ENCODE measurements at places on chromosomes 2 and 18.
A peak's percentile ranks its signal among the peaks of the same experiment; 100 is the strongest.

DNA sequence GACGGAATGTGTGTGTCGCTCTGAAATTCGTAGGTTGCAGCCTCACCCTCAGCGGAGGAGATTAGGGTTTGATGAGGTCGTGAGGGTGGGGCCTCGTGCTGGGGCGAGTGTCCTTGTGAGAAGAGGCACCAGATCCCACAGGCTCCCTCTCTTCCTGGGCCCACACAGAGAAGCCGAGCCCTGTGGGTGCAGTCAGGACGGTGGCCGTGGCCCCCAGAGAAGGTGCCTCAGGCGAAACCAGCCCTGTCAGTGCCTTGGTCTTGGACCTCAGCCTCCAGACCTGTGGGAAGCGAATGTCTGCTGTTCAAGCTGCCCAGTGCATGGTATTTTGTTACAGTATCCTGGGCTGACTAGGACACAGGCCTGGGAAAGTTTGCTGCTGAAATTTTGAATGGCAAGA is 108.0 kb upstream of the ALKAL2 start:
- no peak for DNase-seq

DNA sequence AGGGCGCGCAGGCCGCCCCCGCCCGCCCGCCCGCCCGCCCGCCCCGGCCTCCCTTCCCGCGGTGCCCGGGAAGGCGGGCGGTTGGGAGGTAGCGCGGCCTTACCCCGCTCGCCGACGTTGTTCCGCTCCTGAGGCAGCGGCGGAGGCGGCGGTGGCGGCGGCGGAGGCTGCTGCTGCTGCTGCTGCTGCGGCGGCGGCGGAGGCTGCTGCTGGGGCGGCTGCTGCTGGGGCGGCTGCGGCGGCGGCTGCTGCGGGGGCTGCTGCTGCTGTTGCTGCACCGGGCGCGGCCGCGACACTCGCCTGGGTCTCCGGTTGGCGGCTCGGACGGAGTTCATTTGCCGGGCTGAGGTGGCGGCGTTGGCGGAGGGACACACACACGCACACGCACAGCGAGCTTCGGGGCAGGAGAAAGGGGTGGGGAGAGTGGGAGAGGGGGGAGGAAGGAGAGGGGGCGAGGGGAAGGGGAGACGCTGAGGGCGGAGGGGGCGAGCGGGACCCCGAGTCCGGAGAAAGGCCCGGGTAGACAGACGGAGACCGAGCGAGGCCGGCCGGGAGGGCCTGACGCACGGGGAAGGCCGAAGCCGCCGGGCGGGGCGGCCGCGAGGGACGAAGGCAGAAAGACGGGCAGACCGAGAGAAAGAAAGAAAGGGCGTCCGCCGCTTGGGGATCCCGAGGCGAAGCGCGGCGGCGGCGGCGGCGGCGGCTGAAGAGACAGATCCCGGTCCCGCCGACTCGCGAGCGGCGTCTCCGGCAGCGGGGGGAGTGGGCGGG is 727 bp downstream of the FBXO11 start:
- DNase-seq, result peak; percentile 44

GRCh38 chr2:237244976-237245646 is 159.4 kb downstream of the COPS8 start:
- DNase-seq, result no peak

- DNase-seq, result no peak
These were observed 28.7 kb upstream of the ZEB2 start for GRCh38 chr2:144548532-144549191.

GRCh38 chr18:8400193-8400752 is 209.0 kb upstream of the RAB12 start:
- DNase-seq, result no peak

- DNase-seq, result no peak
These were observed 16.4 kb downstream of the EEF1B2 start for GRCh38 chr2:206176121-206176520.

DNA sequence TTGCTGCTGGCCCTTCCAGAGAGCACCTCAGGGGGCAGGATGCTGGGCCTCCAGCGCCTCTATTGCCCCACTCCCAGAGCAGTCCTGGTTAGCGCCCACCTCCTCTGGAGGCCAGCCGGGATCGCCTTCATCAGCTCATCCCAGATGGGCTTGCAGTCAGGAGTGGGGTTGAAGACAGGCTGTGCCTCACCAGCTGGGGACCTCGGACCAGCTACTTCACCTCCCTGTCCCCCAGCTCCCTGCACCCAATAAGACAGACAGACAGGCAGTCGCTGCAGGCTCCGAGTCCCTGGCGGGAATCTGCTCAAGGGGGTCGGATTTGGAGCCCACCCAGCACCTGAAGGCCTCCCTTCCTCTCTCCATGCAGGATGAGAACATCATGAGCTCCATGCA is 18.9 kb upstream of the FAHD2A start:
- DNase-seq, result no peak

DNA sequence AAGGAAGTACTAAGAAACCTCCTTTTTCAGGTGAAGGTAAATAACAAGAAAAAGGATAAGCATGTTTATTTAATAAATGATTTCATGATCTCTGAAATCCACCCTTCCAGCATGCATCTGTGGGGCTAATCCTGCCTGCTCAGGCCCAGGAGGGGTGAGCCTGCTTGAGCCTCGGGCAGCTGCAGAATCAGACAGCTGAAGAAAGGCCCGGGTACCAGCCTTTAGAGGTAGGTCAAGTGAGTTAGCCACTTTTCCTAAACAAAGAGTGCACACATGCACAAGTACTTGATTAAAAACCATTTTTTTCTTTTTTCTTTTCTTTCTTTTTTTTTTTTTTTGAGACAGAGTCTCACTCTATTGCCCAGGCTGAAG is 25.7 kb upstream of the FZD7 start:
- DNase-seq, result no peak

GRCh38 chr2:239778042-239778851 is 246.9 kb downstream of the NDUFA10 start:
- DNase-seq, result no peak

- DNase-seq, result no peak
These were observed 19.0 kb upstream of the GALR1 start for GRCh38 chr18:77230645-77231044.

GRCh38 chr2:37191253-37191652 is 2.8 kb upstream of the SULT6B1 start:
- DNase-seq, result no peak

GRCh38 chr2:3585261-3586109 is 9.4 kb upstream of the COLEC11 start:
- no peak for DNase-seq

GRCh38 chr18:313931-314330 is 46.1 kb upstream of the THOC1 start:
- no peak for DNase-seq

DNA sequence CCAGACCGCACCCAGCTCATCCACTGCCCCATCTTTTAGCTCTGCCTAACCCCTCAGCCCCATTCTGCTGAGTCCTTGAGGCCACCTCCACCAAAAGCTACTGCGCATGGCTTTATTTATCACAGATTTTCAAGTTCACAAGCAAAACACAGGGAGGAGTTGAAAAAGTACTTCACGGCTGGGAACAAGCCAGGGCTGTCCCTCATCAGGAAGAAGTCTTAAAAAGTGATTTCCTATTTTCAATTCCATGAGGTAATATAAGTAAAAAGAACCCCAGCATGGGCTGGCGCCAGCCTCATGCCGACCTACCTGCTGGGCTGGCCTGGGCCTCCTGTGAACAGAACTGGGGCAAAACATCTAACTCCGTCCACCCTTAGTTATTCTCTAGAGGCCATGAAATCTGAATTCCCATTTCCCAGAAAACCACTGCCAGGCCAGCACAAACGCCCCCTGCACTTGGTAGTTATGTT is 69.0 kb downstream of the POLR1A start:
- no peak for DNase-seq

GRCh38 chr2:187013058-187013457 is 164.1 kb upstream of the ZSWIM2 start:
- DNase-seq, result no peak

GRCh38 chr2:18156002-18156401 is 277.5 kb downstream of the KCNS3 start:
- DNase-seq, result no peak

DNA sequence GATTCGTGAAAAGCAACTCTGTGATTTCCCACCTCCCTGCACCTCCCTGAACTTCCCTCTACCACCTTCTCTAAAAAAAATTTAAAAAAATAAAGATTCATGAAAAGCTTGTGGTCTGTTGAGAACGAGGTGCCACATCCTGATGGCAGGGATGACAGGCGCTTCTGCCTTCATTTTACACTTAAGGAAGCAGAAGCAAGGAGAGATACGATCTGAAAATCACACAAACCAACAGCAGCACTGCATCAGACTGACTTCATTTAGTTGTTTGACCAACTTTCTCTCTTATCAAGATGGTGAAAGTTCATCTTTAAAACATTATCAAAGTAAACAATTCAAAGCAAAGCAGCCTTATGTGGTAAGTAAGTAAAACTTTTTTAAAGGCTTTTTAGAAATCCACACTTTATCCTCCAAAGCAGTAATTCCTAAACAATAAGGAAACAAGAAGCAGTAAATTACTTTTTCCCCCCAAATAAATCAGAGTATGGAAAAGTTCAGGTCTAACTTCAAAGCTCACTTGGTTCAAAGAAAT is 15.5 kb downstream of the WDFY1 start:
- DNase-seq, result no peak

GRCh38 chr2:138267161-138267901 is 234.2 kb upstream of the SPOPL start:
- DNase-seq, result no peak

DNA sequence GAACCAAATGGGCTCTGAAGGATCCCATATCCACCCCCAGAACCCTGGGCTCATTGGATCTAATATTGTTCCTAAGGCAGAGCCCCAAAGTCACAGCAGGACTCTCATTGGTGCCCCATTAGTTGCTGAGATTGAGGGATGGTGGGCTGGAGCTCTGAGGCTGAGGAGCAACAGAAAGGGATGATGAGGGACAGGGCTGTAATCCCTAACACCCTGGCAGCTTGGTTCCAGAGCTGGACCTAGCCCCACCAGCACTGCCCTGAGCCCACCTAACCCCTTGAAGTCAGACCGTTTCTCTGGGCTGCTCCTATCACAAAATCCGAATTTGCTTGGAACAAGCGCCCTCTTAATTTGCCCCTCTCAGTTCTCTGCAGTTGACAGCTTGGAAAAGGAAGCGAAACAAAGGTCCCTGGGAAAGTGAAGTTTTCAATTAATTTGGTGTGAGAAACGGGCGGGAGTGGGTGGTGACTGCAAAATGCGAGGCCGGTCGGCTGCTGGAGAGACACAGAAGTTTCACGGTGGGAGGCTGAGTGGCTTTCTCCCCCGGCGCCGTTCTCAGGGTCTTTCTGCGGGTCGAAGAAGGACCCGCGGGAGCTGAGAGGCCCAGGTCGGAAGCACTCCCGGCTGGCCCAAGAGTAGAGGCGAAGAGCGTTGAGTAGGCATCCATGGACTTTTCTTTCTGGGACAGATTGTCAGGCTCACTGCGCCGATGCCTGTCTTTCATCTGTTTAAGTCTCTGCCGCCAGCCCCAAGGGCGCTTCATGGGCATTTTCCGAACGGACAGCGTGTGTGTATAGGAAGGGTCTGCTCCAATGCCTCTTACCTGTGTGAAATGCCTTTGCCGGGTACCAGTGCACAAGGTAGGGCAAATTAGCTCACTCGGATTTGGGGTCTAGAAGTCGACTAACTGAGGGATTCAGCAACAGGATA is 927 bp upstream of the HOXD13 start:
- no peak for DNase-seq

DNA sequence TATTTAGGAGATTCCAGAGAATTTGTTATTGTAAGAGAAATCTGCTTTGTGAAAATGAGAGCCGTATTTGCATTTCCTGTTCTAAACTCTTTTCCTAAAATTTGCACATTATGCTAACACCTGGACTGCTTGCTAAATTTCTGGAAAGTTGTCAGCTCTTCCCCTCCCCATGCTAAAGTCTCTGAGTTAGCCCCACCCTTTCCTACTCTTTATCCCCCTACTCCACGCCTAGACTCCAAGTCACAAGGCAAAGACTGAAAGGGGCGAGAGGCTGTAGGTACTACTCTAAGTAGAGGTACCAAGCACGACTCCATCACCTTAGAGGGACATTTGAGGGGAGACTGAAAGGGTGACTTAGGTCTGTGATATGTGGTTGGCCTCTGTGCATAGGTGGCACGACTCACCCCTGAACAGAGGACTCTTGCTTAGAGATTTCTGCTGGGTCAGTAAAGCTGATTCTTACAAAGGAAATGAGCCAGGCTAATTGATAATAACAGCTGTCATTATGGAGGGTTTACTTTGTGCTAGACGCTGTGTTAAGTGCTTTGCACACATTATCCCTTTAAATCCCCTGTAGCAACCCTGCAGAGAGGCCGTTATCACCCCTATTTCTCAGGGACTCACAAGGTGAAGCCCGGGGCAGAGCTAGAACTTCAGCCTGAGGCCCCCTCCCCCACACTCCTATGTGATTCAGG is 373.5 kb downstream of the EN1 start:
- DNase-seq, result no peak

DNA sequence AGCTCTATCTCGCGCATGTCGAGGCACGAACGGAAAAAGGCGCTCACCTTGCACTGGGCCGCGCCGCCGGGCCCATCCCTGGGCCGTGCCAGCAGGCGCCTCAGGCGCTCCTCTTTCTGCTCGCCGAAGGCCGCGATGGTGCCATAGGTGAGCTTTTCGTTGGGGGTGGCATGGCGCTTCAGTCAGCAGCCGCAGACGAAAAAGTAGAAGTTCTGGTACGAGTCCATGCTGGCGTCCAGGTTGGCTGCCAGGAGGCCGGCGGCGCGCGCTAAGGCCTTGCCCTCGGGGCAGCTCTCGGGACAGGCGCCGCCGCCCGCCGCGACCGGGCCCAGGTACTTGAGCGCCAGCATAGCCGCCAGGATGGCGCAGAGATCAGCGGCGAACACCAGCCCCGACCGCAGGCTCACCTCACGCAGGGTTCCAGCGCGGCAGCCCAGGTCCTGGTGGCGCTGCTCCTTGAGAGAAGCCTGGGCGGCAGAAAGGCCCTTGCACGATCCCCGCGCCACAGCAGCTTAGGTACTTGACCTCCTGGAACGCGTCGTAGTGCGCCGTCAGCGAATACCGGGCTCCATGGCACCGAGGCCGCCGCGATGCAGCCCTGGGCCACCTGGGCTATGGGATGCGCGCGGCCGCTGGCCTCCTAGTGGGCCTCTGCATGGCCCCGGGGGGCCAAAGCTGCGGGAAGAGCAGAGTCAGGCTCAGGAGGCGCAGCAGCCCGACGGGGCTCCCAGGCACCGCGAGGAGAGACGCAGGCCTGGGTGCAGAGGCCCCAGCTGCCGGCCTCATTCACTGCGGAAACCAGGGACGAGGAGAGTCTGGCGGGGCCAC is 12.8 kb downstream of the ALPG start:
- no peak for DNase-seq

Data from activated CD8-positive, alpha-beta memory T cell treated with anti-CD3 and anti-CD28 coated beads for 4 hours (primary cell).